Stimulated activated CD8-positive, alpha-beta memory T cell treated with anti-CD3 and anti-CD28 coated beads, Interleukin-15, amount 100 ng/mL, for 24 hours (primary cell): ENCODE measurements at places on chromosomes 6 and 20.

DNA sequence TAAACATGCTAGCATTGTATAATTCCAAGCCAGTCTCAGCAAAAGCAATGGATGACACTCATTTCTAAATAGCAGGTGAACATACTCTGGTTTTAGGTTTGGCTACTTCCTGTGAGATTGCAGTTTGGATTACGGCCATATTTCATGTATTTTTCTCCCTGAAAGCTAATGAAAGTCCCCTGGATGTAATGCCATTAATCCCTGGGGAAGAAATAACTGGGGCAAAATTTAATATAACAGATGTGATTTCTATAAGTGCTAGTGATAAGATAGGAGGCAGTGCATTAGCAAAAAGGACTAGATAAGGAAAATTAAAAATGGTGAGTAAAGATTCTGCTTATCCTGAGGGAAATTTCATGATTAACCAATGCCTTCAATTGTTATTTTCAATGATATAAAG, 238.2 kb downstream of the ADGRB3 start:
- no peak for DNase-seq

GRCh38 chr20:54004445-54004844, 65.9 kb downstream of the BCAS1 start:
- no peak for DNase-seq

GRCh38 chr6:55819811-55820210, 55.6 kb downstream of the BMP5 start:
- no peak for DNase-seq

DNA sequence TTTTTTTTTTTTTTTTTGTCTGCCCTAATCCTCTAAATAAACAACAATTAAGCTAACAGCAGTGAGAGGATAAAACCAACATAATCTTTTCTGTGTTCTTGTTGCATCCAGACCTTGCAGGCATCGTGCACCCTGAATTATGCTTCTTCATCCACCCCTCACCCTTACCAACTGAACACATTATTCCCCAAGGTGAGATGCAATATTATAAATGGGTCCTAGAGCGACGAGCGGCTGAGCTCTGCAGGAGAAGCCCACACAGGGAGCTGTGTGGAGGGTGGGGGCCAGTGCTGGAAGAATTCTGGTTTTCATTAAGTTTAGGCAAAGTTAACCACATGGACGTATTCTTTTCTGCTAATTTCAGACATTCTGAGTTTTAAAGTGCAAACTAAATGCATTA, 32.2 kb upstream of the NXT1 start:
- DNase-seq: no peak

- DNase-seq: no peak
These were observed 10.6 kb upstream of the KIF13A start for GRCh38 chr6:17998003-17998402.

DNA sequence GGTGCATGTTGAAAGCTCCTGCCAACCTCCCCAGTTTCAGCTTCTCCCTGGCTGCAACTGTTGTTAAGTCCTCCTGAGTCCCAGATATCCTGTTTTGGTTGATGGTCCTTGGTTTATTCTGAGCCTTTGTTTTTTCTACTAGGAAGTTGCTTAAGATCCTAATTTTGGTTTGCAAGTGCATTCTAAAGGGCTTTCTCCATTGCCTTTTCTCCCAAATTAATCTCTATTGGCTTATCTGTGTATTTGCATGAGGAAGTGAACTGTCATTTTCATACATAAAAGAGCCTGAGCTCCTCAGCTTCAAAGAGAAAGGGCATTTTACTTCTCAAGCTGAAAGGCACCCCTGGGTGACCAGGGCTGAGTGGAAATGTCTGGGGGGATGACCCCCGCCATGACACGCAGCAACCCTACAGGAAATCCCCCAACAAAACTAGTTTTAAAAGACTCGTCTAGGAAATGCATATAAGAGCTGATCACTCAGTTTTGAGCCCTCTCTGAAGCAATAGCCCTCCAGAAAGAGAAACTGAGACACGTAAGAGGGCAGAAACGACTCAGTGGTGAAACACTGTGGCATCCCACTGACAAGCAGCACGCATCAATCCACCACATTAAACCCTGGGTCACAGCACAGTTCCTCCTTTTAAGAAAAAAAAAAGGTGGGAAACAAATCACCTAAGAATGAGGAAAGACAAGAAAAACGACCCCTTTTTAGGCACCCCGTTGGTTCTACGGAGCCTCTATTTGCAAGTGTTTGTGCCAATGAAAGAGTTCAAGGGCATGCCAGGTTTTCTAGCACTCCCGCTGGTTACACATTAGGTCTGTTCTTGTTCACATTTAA, 140.9 kb downstream of the THBS2 start:
- DNase-seq: no peak

DNA sequence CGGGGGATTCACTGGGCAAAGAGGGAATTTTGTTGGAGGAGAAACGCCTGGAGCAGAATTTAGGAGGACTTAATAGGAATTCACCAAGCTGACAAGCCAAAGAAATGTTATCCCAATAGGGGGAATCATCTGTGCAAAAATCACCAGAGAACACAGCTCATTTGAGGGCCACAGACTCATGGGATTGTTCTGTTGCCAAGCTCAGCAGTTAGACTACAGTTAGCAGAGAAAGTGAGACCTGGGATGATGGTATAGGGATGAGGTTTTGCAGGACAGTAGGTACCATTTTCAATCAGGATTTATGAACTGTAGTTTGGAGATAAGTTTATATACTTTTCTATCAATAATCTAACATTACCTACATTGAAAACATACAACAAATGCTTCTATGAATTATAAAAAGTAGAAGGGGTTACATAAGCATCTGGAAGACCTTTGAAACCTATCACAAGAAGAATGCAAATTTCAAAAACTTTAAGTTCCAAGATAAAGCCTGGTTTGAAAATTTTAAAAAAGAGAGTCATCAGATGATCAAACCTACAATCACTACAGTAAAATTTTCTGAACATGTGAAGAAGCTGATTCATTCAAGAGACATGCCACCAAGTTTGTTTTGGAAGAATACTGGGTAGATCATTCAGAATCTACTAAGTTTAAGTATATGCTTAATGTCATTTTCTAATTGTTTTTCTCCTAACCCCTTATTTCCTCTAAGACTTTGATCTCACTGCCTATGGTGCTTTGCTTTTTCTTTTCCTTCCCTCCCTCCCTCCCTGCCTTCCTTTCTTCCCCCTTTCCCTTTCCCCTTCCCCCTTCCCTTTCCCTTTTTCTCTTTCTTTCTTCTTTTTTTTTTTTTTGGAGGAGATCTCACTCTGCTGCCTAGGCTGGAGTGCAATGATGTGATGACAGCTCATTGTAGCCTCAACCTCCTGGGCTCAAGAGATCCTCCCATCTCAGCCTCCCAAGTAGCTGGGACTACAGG, 81.5 kb downstream of the KIF13A start:
- no peak for DNase-seq

GRCh38 chr6:126812010-126812409, 306.5 kb upstream of the RSPO3 start:
- DNase-seq: no peak

DNA sequence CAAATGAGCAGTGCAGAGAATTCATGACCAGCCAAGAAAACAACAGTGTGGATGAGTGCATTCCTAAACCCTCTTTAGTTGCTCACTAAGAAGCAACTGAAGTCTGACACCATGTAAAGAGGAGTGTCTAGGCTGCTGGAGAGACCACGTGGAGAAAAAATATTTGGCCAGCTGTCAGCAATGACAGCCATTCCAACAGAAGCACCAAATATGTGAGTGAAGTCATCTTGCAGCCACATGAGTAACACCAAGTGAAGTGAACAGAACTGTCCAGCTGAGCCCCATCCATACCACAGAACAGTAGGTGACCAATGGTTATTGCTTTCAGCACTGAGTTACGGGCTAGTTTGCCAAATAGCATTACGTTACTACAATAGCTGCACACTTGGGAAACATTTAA, 89.4 kb downstream of the TBXT start:
- DNase-seq: no peak

DNA sequence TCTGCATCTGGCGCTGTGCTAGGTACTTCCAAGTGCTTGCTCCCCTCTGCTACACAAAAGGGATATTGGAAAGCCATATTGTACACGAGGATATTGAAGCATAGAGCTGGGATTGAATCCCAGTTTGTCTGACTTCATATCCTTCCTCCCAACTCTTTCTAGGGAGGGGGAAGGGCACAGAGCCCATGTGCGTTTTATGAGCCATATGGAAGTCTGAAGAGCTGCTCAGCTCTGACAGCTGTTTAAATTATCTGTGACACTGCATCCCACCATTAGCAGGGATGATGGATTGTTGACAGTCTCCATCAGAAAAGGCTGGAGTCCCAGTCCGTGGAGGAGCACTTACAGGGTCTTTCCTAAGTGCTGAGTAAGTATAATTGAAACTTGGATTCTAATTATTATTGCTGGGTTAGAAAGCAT, 18.4 kb downstream of the TIAM2 start:
- no peak for DNase-seq

DNA sequence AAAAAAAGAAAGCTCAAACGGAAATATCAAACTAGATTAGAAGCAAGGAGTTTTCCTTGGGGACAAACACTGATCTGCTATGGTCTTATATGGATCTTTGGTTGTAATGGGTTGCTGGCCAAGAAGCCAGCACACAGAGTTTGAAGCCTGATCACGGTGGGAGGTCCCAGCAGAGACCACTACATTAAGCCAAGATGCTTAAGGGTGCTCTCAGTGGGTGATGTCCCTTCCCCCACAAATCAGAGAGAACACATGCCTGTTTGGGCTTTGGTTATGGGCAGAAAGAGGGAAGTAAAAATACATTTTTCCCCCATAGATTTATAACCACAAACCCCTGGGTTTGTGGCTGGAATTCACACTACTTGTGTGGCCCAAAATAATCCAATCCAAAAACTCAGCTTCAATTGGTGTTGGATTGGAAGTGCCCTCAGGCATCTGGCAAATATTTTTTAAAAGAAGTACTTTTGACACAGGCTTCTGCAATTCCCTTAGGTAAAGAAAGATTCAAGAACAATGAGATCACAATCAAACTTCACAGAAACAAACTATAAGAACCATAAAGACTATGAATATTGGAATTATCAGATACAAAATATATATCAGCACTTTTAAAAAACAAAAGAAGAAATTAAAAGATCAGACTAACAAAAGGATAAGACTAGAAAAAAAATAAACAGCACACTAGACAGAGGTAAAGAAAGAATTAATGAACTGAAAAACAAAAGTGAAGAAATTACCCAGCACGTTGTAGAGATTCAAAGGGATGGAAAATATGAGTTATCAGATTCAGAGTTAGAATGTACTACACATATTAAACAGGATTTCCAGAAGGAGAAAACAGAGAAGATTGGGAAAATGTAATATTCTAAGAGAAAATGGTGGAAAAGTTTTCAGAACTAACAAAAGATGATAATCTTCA, 44.7 kb downstream of the ESF1 start:
- no peak for DNase-seq

- DNase-seq: no peak
These were observed 635.3 kb upstream of the MARCKS start for GRCh38 chr6:113221850-113222249.

- no peak for DNase-seq
These were observed 293.6 kb upstream of the STXBP5 start for GRCh38 chr6:146910611-146911010.

DNA sequence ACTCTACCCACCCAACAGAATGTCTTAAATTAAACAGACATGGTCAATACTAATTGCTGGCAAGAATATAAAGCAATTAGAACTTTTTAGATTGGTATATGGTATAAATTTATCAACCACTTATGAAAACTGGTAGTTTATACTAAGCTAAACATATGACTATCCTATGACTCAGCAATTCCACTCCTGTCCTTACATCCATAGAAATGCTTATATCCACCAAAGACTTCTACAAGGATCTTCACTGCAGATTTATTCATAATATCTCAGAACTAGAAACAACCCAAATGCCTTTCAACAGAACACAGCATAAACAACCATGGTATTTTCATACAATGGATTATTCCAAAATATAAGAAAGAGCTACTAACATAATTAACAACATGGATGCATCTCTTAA, 4.6 kb downstream of the ZNF184 start:
- no peak for DNase-seq

DNA sequence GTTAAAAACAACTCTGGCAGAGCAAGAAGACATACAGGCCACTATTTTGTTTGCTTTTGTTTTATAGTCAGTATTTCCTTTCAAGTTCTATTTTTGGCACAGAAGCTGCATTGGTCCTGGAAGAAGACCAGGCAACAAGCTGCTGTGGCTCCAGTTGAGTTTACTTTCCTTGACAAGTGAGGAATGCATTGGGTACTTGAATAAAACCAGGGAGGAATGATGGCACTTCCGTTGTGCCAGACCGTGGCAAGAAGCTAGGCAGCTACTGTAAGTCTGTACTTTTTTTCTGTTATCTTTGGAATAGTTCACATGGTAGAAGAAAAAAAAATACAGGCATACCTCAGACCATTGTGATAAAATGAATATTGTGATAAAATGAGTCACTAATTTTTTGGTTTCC, 66.3 kb downstream of the NCOA3 start:
- no peak for DNase-seq

- peak; percentile 8 for DNase-seq
These were observed 1.1 kb downstream of the SOX4 start for GRCh38 chr6:21594416-21595281.

- no peak for DNase-seq
These were observed 96.2 kb upstream of the RSPO3 start for GRCh38 chr6:127022302-127022701.

GRCh38 chr20:63172726-63173125, 43.2 kb downstream of the YTHDF1 start:
- no peak for DNase-seq

DNA sequence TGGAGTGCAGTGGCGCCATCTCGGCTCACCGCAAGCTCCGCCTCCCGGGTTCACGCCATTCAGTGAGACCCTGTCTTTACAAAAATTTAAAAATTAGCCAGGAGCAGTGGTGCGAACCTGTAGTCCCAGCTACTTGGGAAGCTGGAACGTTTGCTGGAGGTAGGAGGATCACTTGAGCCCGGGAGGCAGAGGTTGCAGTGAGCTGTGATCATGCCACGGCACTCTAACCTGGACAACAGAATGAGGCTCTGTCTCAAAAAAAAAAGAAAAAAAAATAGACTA, 5.7 kb upstream of the PARD6B start:
- DNase-seq: no peak

DNA sequence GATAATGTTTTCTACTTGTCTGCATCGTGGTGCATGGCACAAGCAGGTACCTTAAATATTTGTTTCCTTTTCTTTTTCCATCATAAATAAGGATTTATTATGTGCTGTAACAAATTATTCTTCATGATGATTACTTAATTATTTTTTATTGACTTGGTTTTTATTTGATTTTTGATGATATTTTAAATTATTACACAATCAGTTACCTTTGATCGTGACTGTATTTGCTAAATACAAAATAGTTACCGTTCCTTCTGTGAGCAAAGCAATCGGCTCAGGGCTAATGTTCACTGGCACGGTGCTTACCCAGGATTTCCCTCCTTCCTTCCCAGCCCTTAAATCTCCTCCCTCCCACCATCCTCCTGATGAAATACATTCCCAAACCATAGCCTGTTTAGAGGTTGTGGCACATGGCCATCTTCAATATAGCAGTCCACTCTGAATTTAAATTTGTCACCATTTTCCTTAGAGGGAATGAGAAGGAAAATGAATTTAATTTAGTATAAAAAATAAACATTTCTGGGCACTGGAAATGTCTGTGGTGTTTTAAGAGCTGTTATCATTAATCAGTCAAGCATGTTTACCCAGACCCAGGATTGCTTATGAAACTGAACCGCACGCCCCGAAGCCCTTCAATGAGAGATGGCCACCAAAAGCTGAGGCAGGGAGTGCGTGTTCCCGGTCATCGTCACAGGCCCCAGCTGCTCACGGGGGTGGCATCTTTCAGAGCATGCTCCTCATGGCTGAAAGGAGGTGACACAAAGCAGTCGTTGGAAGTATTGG, 23.0 kb upstream of the EXOC2 start:
- DNase-seq: no peak
